ENCODE measurements at places on chromosomes 11 and 22.

GRCh38 chr11:17839450-17839849, 104.9 kb downstream of the KCNC1 start:
- DNase-seq, result no peak

- no peak for DNase-seq
Observed at GRCh38 chr11:2689651-2690575, 9.9 kb downstream of the KCNQ1OT1 start.

GRCh38 chr11:47099214-47099917, 77.3 kb downstream of the ARFGAP2 start:
- no peak for DNase-seq

GRCh38 chr11:133277886-133278285, 254.4 kb downstream of the OPCML start:
- DNase-seq, result no peak

DNA sequence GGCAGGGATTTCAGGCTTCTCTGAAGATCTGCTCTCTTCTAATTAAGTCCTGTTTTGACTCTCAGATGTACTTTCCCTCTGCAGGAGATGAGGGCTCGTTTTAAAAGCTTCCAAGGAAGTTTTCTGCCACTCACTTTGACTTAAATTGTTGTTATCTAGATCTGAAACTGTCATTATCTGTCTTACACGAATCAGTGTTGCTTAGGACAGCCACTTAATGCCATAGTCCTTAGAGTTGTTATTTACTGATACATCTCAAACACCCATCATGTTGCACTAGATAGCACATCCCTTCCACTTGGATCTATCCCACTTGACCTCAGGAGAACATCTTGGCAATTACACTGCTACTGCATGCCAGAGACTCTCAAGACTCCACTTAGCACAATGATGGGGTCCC, 86.9 kb upstream of the FAT3 start:
- DNase-seq, result no peak

- DNase-seq, result peak; percentile 18
Observed at GRCh38 chr11:18012122-18012905, 533 bp downstream of the SERGEF start.

- DNase-seq, result peak; percentile 84
Observed at GRCh38 chr22:38272373-38273134, at the start of gene TMEM184B. TMEM184B (minus strand) TSS chr22:38273010; CDS start chr22:38247961, 25,049 bp downstream.

DNA sequence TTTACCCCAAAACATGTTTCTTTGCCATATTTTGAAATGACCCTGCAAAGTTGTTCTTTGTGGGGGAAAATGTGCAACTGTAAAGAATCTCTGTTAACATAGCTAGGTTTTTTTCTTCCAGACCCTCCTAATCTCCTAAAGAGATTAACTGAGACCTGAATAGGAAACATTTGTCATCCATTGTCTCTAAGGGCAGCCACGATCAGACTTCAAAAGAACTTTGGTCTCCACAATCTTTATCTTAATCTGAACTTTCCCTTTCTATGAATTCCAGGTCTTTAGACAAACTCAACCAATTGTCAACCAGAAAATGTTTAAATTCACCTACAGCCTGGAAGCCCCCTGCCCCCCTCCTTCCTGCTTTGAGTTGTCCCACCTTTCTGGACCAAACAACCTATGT, 4.6 kb upstream of the LGALS12 start:
- DNase-seq, result no peak

- DNase-seq, result no peak
Observed at GRCh38 chr22:41934284-41935014, 7.8 kb upstream of the TNFRSF13C start.

GRCh38 chr22:21650280-21650679, 8.2 kb downstream of the SDF2L1 start:
- DNase-seq, result no peak

DNA sequence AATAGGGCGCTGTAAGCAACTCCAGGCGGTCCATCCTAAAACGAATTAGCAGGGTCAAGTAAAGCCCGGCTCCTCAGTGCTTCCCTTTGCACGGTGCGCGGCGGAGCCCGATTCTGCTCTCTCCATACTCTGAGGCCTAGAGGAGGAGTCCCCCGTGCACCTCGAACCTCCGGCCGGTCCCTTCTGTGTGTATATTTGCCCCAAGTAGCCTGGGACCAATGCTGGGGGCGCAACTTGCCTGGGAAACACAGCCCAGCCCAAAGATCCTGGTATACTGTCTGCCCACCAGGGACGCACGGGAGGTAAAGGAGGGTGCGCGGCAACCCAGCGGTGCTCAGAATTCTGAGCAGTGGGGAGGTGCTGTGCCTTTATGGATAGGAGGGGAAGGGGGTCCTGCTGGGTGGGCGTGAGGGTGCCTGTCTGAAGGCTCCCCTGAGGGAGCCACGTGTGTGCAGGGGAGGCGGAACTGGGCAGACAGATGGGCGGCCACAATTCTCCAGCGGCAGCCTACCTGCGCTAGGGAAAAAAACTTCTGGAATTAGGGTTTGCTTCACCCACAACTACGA, 4.8 kb upstream of the TBX1 start:
- DNase-seq, result no peak

- DNase-seq, result no peak
Observed at GRCh38 chr22:16958475-16958874, 49.5 kb downstream of the GAB4 start.

DNA sequence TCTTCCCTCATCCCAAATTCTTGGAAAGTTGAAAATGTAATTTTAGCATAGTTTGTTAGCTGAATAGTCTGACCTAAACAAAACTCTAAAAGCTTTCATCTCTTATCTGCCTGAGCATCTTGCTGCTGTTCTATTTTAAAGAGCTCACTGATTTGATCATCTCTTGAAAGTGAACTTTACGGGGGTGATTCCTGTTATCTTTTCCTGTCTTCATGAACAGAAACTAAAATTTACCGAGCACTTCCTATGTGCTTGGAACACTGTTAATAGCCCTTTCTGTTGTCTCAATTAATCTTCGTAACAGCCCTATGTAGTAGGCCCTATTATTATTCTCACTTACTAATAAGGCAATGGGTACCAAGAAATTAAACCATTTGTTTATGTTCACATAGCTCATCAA, 12.3 kb downstream of the AMOTL1 start:
- no peak for DNase-seq

DNA sequence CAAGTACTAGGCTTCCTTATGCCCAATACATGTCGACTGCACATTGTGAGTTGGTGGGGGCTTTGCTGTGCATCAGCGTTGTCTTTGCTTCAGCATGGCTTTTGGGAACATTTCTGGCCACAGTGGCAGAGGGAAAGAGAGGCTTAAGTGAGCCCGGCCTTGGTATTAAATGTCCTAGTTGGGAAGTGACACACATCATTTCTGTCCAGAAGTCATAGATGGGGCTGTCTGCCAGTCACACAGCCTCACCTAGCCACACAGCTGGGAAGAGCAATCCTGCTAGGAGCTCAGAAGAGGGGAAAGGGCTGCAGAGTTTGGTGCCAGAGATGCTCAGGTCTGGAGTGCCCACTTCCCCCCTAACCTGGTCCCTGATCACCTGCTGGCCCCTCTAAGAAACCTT, 27.6 kb downstream of the TREH start:
- no peak for DNase-seq

GRCh38 chr22:20488946-20489345, 6.6 kb downstream of the KLHL22 start:
- no peak for DNase-seq

- no peak for DNase-seq
Observed at GRCh38 chr22:49011379-49011768, 816.3 kb downstream of the BRD1 start.

DNA sequence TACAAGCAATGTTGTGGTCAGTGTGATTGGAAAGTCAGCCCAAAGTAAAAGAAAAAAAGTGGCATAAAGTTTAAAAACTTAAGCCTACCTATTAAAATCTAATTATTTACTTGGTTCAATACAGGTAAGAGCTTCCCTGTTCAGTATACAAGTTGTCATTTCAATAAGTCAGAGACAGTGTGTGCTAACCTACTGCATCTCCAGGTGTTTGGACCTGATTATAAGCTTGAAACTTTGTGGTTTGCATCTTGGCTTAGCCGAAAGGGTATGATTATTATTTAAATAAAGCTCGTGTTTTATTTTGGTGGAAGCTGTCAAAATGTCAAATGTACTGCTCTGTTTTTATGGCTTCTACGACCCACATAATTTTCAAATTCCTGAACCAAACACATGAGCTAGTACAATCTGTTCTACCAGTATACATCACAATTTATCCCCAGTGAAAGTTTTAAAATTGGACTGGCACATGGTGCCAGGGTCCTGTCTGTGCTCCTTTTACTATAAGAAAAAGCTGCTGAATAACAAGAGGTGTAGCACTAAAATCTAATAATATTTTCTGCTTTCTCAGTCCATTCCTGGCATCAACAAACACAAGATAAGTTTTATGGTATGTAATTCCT, 103.9 kb upstream of the ANO3 start:
- DNase-seq, result no peak

DNA sequence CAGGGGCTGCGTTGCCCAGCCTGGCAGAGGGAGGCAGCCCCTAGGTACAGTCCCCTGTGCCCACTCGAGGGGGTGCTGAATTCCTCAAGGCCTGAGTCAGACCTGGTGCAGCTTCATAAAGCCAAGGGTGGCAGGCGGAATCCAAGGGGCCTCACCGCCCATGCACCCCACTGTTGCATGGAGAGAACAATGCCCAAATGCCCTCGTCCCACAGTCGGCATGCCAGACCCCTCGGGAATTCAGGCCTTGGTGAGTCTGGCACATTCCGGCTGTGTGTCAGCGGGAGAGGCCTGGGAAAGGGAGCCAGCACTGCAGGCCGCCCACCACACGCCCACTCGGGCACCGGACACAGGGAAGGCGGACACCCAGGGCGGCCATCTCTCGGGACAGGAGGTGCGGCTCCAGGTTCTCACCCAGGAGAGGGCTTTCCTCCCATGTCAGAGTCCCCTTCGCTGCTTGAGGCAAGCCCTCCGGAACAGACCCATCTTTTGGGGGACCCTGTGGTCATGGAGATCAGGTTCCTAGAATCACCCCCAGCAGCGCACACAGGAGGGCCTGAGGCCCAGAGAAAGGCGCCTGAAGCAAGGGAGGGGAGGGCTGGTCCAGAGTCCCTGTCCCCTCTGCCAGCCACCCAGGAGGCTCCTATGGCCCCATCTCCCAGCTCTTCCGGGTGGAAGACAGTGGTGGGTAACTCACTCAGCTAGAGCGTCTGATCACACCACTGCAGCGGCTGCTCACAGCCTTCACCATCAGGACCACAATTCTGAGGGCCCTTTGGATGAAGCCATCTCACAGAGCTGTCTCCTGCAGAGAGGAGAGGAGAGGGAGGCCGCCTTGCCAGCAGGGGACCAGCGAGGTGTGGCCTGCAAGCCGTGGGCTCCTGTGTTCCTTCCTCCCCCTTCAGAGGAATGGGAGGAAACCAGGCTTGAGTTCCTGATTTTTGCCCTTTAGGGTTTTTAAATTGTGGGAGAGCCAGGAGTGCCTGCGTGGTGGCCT, 31.6 kb upstream of the KCNQ1OT1 start:
- no peak for DNase-seq

- DNase-seq, result peak; percentile 26
Observed at GRCh38 chr11:131423688-131424087, 53.3 kb downstream of the NTM start.

DNA sequence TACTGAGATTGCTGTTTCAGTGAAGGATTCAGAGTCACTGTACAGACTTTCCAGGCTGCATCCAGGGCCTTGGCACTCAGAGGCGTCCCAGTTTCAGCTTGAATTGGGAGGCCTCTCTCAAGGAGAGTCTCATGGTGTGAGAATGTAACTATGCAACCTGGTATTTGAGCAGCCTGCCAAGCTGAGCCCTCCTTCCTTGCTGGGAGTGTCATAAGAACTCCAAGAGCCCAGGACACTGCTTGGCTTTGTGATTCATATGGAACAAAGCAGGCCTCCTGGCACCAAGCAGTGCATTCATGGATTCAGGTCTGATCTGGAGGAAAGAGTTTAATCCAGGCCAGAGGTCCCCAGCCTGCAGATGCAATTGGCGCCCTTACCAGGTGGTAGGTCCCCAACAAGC, 171.7 kb downstream of the DBX1 start:
- DNase-seq, result no peak

DNA sequence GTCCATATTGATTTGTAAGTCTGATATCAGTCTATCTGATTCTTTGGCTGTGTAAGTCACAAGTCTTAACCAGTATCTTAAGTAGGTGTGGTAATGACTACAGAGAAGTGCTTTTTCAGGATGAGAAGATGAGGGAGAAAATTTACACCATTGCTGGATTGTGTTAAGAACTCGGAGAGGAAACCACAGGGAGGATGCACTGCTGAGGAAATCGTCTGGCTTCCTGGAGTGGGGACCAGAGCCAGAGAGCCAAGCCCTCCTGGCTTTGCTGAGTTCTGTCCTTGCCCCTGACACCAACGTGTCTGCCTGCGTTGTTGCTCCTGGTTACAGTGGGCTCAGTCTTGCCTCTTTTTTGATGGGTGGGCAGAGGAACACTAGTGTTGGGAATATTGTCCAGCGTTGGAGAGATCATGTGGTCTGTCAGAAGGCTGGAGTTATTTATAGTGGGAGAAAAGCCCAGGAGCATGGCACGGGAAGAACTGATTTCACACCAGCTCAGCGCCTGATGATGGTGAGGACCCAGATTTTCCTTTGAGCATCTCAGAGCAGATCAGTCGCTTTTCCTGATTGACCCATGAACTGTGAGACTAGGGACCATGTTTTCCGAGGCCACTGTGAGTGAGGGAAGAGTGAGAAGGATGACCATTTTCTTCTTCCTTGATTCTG, 29.6 kb downstream of the MARK2 start:
- DNase-seq, result no peak

DNA sequence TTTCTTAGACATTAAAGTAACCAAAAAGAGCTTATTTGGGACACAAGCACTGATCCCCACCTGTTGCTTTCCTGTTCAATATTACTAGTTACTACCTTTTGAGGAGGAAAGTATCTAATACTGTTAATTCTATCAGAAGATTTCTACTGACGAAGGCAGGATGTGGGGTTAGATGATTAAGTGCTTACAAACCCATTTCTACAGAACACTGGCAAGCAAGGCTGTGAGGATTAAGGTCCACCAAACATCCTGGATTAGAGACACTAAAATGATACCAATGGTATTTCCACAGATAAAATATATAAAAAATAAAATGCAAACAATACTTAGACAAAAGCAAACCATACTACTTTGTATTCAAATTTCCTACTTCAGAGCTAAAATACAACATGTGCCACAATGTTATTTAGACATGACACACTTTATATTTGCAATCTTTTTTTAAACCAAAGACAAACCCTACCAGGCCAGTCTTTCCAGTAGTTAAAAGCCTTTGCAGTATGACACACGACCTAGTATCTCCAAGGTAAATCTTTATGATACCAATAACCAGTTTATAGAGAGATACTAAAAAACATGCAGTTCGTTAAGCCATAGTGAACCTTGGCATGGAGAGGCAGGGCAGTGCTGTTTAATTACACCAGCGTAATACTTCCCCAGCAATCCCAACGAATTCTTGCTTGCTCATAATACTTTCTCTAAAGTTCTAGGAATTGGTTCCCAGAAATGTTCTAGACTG, 71.2 kb upstream of the TP53AIP1 start:
- no peak for DNase-seq

- DNase-seq, result no peak
Observed at GRCh38 chr11:76148231-76148630, 58.1 kb downstream of the WNT11 start.

GRCh38 chr11:131474947-131475346, 104.5 kb downstream of the NTM start:
- no peak for DNase-seq

GRCh38 chr11:38598418-38598817, 2000.4 kb upstream of the RAG2 start:
- no peak for DNase-seq

GRCh38 chr11:107819361-107820014, 39.1 kb downstream of the SLC35F2 start:
- DNase-seq, result peak; percentile 25

- DNase-seq, result no peak
Observed at GRCh38 chr11:122131126-122131525, 15.1 kb upstream of the BLID start.

- peak; percentile 57 for DNase-seq
Observed at GRCh38 chr22:22753526-22754267, 109.3 kb downstream of the GGTLC2 start.

All from RWPE1 (cell line).